CD8-positive, alpha-beta memory T cell (primary cell): ENCODE measurements at places on chromosomes 5 and 9. TPM values are rescaled to one million over a fixed set of nuclear protein-coding genes. Genes with fewer than 3 reads are reported as not detected.

- no peaks in the 10 kb centered on the region for H3K4me1 ChIP-seq
- no peaks in the 10 kb centered on the region for H3K36me3 ChIP-seq
- H3K27me3 ChIP-seq: no peaks in the 10 kb centered on the region
- DNase-seq: no peak
Measured at GRCh38 chr9:76206821-76207220, 187.4 kb downstream of the RFK start.

DNA sequence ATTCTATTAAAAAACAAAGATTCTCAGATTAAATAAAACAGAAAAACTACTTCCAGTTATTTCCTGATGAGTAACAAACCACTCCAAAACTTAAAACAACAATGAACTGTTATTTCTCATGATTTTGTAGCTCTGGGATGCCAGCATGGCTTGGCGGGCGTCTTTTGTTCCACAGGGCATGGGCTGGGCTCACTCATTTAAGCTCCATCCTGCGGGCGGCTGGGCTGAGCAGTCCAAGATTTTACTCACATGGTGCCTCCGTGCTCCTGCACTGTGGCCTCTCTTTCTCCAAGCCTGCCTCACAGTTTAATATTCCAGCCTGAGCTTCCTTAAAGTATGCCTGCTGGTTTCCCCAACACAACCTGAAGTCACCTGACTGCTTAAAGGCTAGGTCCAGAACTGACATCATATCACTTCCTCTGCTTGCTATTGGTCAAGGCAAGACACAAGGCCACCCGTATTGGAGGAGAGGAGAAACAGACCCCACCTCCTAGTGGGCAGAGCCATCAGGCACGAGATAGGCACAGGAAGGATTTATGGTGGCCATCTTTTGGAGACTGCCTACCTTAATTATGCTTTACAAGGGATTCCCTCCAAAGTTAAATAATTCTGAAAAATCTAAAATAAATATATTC lies 41.6 kb upstream of the ZBTB43 start:
- DNase-seq: no peak
- H3K27ac ChIP-seq: no peak overlapping the region
- no peak overlapping the region for H3K4me3 ChIP-seq

DNA sequence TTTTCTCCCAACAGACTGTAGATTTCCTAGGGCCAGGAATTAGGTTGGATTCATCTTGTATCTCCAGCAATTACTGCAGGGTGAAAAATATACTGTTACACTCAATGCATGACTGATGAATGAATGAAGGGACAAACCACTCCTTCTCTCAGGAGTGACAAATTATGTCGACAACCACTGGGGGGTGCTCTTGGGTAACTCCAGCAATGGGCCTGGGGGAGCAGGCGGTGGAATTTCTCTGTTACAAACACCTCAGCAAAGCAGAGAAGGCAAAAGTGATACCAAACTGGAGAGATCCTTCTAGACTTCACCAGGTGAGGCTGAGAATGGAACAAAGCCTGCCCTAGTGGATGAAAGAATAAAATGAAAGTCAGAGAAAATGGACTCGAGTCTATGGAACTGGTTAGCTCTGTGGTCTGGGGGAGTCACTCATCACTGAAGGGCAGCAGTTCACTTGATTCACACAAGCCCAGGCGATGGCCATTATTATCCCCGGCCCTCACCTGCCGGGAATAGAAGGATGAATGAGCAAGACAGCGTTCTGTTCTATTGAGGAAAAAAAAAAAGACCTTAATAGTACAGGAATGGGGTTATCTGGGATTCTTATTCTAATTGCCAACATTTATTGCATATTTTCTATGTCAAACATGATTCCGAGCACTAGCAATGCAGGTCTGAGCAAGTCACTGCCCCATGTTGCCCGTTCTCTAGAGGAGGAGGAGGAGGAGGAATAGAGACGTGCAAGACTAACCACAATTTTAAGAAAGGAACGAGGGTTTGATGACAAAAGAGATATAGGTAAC lies 341.1 kb downstream of the ASTN2 start:
- no peak overlapping the region for H3K27ac ChIP-seq
- no peaks in the 10 kb centered on the region for H3K27me3 ChIP-seq
- no peak overlapping the region for H3K4me3 ChIP-seq
- H3K4me1 ChIP-seq: no peaks in the 10 kb centered on the region

DNA sequence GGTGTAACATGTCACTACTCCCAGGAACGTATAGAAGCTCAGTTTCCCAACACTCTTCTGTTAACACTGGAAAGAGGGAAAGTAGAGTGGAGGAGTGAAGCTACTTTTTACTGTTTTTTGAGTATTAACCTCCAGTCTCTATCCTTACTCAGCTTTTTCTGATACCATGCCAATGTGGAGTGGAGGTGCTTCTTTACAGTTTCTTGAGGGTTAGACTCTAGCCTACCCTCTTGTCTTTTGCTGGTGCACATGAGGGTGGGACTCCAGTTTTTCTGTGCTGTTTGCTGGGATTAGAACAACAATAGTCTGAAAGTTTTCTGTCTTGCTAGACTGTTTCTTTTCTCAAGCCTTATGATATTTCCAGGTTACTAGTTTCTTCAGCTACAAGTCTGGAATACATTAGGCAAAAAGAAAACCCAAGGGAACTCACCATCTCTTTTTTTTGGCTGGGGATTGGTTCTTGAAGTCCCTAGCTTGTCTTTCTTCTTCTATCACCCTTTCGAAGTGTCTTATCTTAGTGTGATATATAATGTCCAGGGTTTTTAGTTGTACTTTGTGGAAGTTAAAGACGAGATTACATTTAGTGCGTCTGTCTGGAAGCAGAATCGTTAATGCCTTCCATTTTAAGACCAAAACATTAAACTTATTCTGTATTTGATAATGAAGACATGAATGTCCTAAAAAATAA lies 35.9 kb downstream of the PRR16 start:
- H3K36me3 ChIP-seq: no peaks in the 10 kb centered on the region
- no peak for DNase-seq
- H3K27me3 ChIP-seq: no peaks in the 10 kb centered on the region
- H3K4me1 ChIP-seq: no peaks in the 10 kb centered on the region
- H3K4me3 ChIP-seq: no peak overlapping the region

- no peak for DNase-seq
- no peak overlapping the region for H3K4me3 ChIP-seq
- H3K27ac ChIP-seq: no peak overlapping the region
- H3K36me3 ChIP-seq: no peaks in the 10 kb centered on the region
- H3K27me3 ChIP-seq: peaks cover 5% of the 10 kb centered on the region
- H3K4me1 ChIP-seq: peaks cover 14% of the 10 kb centered on the region
Measured at GRCh38 chr9:121271368-121272341, 3.7 kb downstream of the GSN start.

DNA sequence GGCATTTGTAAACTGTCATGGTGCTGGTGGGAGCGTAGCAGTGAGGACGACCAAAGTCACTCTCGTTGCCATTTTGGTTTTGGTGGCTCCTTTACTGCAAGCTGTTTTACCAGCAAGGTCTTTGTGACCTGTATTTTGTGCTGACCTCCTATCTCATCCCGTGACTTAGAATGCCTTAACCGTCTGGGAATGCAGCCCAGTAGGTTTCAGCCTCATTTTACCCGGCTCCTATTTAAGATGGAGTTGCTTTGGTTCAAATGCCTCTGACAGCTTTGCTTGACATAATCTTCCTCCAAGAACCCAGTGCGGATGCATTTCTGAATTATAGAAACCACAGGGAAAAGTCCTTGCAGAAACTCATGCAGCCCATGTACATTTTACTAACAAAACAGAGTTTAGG lies 3.9 kb upstream of the RASGRF2 start:
- no peaks in the 10 kb centered on the region for H3K36me3 ChIP-seq
- no peak overlapping the region for H3K27ac ChIP-seq
- H3K27me3 ChIP-seq: no peaks in the 10 kb centered on the region

The TNFSF8 gene
- total RNA-seq: 72.6 TPM

The MTX3 gene
- 22.8 TPM for total RNA-seq

GRCh38 chr5:176739461-176740051 lies 70.8 kb upstream of the UNC5A start:
- H3K36me3 ChIP-seq: no peaks in the 10 kb centered on the region
- no peak overlapping the region for H3K27ac ChIP-seq
- peaks cover 9% of the 10 kb centered on the region for H3K4me1 ChIP-seq
- no peak overlapping the region for H3K4me3 ChIP-seq

DNA sequence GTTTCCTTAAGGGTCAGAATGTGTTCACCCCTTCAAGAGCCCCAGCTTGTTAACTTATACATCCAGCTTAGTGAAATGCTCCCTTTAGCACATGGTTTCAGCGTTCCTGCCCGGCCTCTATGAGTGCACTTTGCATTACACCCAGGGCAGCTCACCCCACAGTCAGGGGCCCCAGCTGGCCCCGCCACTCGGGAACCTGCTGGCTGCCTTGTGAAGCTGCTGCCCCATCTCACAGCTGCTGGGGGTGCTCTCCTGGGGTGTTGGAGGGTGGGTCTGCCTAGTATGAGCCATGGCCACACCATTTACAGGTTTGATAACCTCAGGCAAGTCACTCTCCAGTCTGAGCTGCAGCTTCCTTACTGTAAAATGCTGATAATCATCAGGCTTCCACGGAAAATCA lies 32.2 kb downstream of the HRH2 start:
- H3K27ac ChIP-seq: no peak overlapping the region
- H3K4me1 ChIP-seq: peaks cover 9% of the 10 kb centered on the region
- H3K4me3 ChIP-seq: no peak overlapping the region

DNA sequence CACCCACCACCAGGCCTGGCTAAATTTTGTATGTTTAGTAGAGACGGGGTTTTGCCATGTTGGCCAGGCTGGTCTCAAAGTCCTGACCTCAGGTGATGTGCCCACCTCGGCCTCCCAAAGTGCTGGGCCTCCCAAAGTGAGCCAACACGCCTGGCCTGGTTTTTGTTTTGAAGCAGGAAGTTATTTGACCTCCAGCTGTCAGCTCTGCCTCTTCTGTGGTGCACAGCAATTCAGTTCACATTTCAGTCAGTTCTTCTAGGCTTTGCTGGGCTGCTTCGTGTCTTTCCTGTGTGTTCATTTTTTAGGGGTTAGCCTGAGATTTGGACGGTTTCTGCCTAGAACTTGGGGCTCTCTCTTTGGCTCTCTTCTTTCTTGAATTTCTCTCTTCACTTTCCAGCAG lies 8.9 kb downstream of the LCN1 start:
- no peak for DNase-seq
- no peak overlapping the region for H3K4me3 ChIP-seq
- H3K36me3 ChIP-seq: no peaks in the 10 kb centered on the region
- no peak overlapping the region for H3K27ac ChIP-seq
- peaks cover 7% of the 10 kb centered on the region for H3K27me3 ChIP-seq

DNA sequence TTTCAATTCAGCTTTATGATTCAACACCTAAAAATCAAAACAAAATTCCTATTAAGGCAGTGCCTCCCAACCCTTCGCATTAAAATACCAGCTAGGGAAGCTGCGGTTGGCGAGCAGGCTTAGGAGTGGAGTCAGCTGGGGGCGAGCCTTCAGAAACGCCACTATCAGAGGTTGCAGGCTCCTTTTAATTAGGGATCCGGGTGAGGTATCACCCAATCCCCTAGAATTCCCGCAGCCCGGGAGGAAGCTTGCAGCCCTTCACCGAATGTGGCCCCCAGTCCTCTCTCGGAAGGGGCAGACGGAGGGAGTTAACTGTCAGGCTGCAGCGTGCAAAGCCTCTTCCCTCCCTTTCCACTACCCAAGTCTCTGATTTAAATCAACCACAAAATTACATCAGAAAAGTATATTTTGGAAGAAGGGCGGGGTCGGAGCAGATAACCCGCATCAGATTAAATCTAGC lies 1.7 kb downstream of the STC2 start:
- no peaks in the 10 kb centered on the region for H3K4me1 ChIP-seq
- H3K4me3 ChIP-seq: no peak overlapping the region
- peaks cover 14% of the 10 kb centered on the region for H3K27me3 ChIP-seq
- H3K36me3 ChIP-seq: no peaks in the 10 kb centered on the region
- no peak overlapping the region for H3K27ac ChIP-seq
- no peak for DNase-seq

The SPATA31E1 gene
- total RNA-seq: not detected

GRCh38 chr5:31291323-31291854 lies 97.9 kb downstream of the CDH6 start:
- H3K36me3 ChIP-seq: no peaks in the 10 kb centered on the region
- H3K4me1 ChIP-seq: no peaks in the 10 kb centered on the region
- DNase-seq: no peak
- no peaks in the 10 kb centered on the region for H3K27me3 ChIP-seq

DNA sequence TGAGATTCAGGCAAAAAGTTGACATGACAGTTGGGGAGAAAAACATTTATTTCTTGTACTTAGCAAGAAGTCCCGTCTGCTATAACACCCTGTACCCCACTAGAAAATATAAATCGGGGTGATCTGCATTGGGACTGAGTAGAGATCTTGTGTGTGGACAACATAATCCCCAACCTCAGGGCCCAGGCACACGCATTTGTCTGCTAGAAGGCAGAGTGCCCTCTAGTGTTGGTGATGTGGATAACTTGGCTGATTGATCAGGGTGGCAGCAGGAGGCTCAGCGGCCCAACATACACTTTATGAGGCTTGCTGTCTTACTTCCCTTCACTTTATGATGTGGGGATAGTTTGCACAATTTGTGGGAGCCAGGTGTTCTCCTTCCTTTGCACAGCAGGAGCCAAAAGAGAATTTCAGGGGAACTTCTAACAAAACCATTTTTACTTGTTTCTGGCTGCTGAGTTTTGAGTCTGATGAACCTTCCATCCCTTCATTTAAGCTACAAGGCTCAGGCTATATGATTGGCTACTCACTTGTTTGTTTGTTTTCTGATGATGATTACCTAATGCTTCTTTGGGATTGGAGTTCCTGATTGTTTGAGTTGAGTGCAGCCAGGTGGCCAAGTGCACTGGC lies 263.2 kb downstream of the DMAC1 start:
- no peaks in the 10 kb centered on the region for H3K4me1 ChIP-seq
- H3K27ac ChIP-seq: no peak overlapping the region

DNA sequence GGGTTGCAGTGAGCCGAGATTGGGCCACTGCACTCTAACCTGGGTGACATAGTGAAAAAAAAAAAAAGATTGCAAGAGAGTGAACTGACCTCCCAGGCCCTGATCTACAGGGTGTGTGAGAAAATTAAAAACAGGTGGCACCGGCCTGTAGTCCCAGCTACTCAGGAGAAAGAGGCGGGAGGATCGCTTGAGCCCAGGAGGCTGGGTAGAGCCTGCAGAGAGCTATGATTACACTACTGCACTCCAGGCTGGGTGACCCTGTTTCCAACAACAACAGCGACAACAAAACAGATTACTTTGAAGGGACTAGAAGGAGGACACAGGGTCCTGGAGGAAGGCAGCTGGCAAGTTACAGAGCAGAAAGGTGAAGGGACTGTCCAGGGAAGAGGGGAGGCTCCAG lies 42.2 kb upstream of the FABP6 start:
- H3K27ac ChIP-seq: no peak overlapping the region
- DNase-seq: no peak
- no peaks in the 10 kb centered on the region for H3K36me3 ChIP-seq
- no peak overlapping the region for H3K4me3 ChIP-seq

- H3K27me3 ChIP-seq: peaks cover 4% of the 10 kb centered on the region
- DNase-seq: no peak
- H3K4me3 ChIP-seq: no peak overlapping the region
- H3K36me3 ChIP-seq: no peaks in the 10 kb centered on the region
- H3K27ac ChIP-seq: no peak overlapping the region
Measured at GRCh38 chr9:109491590-109491989, 6.5 kb downstream of the PTPN3 start.

- no peak for DNase-seq
- H3K36me3 ChIP-seq: no peaks in the 10 kb centered on the region
- no peaks in the 10 kb centered on the region for H3K27me3 ChIP-seq
- no peak overlapping the region for H3K4me3 ChIP-seq
Measured at GRCh38 chr5:60891667-60892066, 47.6 kb upstream of the ELOVL7 start.
